T-cell (primary cell): ENCODE measurements at places on chromosomes 6 and 20. TPM values are rescaled to one million over a fixed set of nuclear protein-coding genes. Genes with fewer than 3 reads are reported as not detected.
A peak's percentile ranks its signal among the peaks of the same experiment; 100 is the strongest.

TREM1 gene
- total RNA-seq = not detected

XKR7 gene
- not detected for total RNA-seq

VPS52 gene
- total RNA-seq = 84.8 TPM

GRCh38 chr6:154602296-154602695, 91.8 kb upstream of the CNKSR3 start:
- no peak overlapping the region for H3K4me3 ChIP-seq
- DNase-seq = no peak
- H3K4me1 ChIP-seq = peaks cover 18% of the 10 kb centered on the region
- peaks cover 8% of the 10 kb centered on the region for H3K27me3 ChIP-seq

DNA sequence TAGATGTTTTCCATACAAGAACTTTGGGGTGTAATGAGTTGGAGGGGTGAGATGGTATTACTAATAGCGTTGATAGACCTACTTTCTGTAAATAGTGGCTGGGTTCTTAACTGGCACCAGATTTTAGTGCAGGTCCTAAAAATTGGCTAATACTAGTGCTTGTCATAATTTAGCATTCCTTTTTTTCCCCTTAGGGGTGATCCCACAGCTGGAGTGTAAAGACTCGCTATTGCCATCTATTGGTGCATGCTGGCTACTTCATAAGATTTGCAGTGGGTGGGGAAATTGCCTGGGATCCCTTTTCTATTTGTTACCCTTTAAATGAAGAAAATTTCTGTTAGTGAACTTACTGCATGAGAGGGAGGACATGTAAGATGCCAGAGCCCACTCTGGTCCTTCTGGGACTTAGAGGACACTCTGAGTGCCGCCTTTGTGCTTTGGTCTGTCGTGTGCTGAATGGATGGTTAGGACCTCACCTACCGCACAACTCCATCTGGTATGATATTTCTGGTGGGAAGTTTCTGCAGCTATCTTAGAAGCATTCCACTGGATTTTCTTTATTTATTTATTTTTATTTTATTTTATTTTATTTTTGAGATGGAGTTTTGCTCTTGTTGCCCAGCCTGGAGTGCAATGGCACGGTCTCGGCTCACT, 195.5 kb downstream of the JARID2 start:
- DNase-seq = peak; percentile 11
- H3K36me3 ChIP-seq = no peaks in the 10 kb centered on the region
- H3K27me3 ChIP-seq = no peaks in the 10 kb centered on the region
- peaks cover 32% of the 10 kb centered on the region for H3K4me1 ChIP-seq
- H3K27ac ChIP-seq = no peak overlapping the region

GRCh38 chr6:51456282-51456681, 631.1 kb downstream of the PKHD1 start:
- H3K27me3 ChIP-seq = no peaks in the 10 kb centered on the region
- no peak for DNase-seq
- no peaks in the 10 kb centered on the region for H3K4me1 ChIP-seq
- H3K27ac ChIP-seq = no peak overlapping the region

DNA sequence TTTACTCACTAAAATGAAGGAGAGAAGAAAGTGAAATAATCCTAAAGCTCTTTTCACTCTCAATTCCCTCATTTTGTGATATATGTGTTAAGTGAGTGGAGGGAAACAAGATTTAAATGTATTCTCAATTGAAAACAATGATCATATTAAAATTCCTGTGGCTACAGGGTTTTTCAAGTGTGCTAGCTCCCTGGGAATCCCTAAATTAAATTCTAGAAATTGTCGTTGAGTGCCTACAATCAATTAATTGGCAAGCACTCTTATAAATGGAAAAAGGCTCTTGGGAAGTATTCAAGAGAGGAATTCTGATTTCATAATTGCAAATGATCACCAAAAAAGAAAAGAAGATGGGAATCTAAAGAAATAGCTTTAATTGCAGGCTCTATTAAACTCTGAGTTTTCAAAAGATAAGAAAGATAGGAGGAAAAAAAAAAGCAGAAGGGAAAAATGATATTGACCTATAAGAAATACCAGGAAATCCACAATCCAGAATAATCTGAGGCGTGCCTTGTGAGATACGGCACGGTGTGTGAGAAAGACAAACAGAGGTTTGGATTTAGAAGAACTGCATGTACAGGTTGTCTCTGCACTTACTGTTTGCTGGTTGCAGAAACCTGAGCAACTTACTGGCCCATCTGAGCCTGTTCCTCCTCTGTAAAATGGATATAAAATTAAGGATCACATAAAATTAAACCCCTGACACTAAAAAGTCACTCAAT, 18.3 kb upstream of the MBOAT1 start:
- no peak overlapping the region for H3K4me3 ChIP-seq
- H3K27ac ChIP-seq = no peak overlapping the region
- H3K36me3 ChIP-seq = no peaks in the 10 kb centered on the region
- H3K4me1 ChIP-seq = no peaks in the 10 kb centered on the region

- peaks cover 9% of the 10 kb centered on the region for H3K4me1 ChIP-seq
- no peak overlapping the region for H3K27ac ChIP-seq
- H3K27me3 ChIP-seq = peaks cover under 1% of the 10 kb centered on the region
- H3K4me3 ChIP-seq = no peak overlapping the region
- H3K36me3 ChIP-seq = no peaks in the 10 kb centered on the region
- DNase-seq = no peak
Observed at GRCh38 chr20:25066386-25066785, 8.4 kb upstream of the ACSS1 start.

DNA sequence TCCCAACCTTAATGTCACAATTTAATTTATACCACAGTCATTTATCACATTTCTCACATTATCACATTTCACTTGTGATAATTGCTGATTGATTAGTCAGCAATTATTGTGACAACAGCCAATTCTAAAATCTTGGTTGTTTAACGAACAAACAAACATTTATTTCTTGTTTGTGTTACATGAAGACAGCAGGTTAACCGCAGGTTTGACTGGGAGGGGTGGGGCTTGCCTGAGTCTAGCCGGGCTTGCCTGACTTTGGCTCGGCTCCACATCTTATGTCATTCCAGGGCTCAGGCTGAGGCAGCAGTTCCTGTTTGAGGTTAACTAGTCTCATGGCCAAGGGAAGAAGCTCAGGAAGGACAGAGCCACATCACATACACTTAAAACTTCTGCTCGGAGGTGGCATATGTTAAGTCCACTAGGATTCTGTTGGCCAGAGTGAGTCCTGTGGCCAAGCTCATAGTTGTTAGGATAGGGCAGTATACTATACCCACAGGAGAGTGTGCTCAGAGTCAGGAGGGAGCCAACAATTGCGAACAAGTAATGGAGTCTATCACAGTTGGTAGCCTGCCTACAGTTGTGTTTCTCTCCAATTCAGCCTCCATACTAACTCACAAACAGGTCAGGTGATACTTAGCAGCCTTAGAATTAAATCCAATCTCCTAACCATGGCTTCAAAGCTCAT, 90.0 kb upstream of the IFNGR1 start:
- H3K27me3 ChIP-seq = no peaks in the 10 kb centered on the region
- no peak overlapping the region for H3K4me3 ChIP-seq
- no peak overlapping the region for H3K27ac ChIP-seq
- no peaks in the 10 kb centered on the region for H3K36me3 ChIP-seq

DNA sequence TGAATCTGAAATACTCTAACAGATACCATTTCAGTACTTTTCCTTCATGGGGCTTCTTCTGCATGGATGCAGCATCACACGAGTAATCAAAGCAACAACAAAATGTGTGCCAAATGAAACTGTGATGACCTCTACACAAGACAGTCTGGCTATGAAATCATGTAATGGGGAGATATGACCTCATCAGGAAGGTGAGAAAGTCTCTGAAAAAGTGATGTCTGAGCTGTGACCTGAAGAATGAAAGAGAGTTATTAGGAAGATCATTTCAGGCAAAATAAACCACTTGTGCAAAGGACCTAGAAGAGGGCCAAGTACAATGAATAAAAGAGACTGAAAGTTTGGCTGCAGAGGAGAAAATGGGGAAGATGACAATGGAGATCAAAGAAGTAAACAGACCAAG, 182.8 kb downstream of the PTPRK start:
- no peaks in the 10 kb centered on the region for H3K27me3 ChIP-seq
- no peaks in the 10 kb centered on the region for H3K4me1 ChIP-seq
- H3K27ac ChIP-seq = no peak overlapping the region
- DNase-seq = no peak

DNA sequence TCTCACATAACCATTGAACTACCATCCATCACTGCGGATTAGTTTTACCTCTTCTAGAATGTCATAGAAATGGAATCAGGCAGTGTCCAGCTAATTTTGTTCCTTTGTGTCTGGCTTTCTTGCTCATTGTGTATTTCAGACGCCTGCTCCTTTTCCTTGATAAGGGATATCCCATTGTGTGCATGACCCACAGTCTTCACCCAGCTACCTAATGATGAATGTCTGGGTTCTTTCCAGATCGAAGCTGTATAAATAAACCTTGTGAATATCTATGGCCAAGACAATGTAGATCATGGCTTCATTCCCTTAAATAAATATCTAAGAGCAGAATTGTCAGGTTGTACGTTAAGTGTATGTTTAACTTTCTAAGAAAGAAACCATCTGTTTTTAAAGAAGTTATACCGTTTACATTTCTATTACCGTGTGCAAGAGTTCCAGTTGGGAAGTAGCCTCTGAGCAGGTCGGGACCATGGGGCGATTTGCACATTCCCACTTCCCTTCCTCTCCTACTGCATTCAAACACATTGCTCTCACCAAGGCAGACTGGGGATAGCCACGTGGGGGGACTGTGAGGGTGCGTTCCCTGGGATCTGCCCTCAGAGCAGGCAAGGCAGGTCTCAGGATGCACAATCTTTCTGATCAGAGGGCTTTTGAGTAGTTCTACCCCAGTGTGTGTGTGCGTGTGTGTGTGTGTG, 13.1 kb downstream of the CD93 start:
- H3K4me3 ChIP-seq = no peak overlapping the region
- no peak overlapping the region for H3K27ac ChIP-seq
- H3K4me1 ChIP-seq = no peaks in the 10 kb centered on the region
- no peaks in the 10 kb centered on the region for H3K27me3 ChIP-seq

- H3K27ac ChIP-seq = no peak overlapping the region
- H3K4me1 ChIP-seq = no peaks in the 10 kb centered on the region
- no peaks in the 10 kb centered on the region for H3K27me3 ChIP-seq
- H3K4me3 ChIP-seq = no peak overlapping the region
Observed at GRCh38 chr6:133590196-133590595, 298.7 kb upstream of the TCF21 start.
